SK-N-DZ (cell line): ENCODE measurements at places on chromosomes 12 and 14.

- no peak for DNase-seq
Observed at GRCh38 chr12:98868538-98868937, 223.4 kb downstream of the APAF1 start.

DNA sequence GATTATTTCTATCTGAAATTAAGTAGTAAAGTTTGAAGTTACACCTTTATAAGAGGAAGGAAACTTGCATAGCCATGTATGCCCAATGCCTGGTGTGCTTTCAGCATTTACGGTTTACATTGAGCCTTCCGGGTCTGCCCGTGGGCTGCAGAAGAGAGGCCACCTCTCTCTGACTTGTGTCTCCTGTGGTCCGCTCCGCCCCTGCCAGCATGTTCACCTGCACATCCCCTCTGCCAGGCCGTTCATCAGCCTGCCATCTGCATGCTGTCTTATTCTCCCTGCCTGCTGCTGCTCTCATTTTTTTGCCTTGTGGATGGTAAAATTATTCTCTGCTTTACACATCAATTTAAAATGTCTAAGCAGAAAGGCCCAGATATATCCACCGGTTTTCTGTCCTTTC is 41.5 kb upstream of the DYNC1H1 start:
- DNase-seq, result no peak

GRCh38 chr14:37045340-37046061 is 126.9 kb downstream of the SLC25A21 start:
- no peak for DNase-seq

GRCh38 chr12:50639721-50640120 is 124.2 kb upstream of the ATF1 start:
- no peak for DNase-seq

DNA sequence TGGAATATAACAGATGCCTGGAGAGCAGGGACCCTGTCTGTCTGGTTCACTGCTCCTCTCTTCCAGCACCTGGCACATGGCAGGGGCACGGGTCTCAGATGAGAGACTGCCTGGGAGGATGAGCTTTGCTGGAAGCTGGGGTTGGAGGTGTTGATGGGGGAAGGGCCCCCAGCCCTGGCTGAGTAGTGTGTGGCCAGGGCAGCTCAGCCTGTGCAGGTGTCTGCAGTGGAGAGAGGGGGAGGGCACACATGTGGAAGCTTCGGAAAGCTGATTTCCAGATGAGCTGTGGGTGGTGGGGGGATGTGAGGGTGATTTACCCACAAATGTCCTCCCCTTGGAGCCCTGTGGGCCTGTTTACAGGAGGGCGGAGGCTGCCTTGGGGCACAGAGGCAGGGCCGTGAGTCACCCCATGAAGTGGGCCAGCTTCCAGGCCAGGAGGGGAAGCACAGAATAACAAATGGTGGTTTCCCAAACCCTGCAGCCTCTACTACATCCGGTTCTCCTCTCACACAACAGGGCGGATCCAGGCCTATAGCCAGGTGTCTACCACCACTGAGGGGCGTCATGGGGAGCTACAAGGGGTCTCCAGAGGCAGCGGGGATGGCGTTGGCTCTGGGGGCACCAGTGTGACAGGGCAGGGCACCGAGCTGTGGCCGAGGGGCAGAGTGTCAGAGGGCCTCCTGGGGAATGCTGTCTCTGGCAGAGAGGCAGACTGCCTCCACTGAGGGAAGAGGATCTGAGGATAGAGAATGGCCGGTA is 11.0 kb downstream of the KRT7 start:
- peak; percentile 15 for DNase-seq

DNA sequence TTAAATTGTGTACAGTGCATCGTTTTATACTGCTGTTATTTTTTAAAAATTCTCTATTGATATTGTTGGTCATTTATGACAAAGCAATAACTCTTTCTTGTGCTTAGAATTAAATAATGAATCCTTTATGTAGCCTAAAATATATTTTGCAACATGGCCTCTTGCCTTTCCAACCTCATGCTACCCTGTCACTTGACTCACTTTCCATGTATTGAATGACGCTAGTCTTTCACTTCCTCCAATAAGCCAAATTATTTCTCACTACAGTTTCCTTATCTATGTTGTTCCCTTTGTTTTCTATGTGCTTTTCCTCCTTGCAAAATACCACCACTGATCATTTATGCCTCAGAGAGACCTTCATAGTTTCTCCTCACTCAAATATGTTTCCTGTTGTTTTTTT is 16.3 kb upstream of the EPYC start:
- no peak for DNase-seq

DNA sequence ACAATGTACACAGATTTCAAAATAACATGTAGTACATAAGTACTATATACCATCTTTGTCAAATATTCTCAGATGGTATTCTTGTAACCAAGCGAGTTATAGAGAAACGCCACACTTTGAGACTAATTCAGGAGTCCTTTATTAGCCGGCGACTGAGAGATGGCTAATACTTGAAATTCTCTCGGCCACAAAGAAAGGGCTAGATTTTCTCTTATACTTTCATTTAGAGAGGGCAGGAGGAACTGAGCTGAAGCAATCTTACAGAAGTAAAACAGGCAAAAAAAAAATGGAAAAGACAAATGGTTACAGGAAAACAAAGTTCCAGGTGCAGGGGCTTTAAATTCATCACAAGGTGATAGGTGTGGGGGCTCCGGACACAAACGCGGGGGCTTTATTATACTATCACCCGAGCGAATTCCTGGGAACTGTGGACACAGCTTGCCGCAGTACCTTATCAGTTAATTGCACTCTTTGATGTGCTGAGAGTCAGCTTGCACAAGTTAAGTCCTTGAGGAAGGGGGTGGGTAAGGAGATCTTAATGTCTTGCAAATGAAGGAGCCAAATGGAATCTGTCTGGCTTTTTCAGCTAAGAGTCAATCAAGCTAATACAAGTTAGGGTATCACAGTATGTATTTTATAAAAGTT is 382.3 kb downstream of the KCNH5 start:
- DNase-seq, result no peak

- no peak for DNase-seq
Observed at GRCh38 chr14:90593254-90594040, 196.6 kb downstream of the CALM1 start.

DNA sequence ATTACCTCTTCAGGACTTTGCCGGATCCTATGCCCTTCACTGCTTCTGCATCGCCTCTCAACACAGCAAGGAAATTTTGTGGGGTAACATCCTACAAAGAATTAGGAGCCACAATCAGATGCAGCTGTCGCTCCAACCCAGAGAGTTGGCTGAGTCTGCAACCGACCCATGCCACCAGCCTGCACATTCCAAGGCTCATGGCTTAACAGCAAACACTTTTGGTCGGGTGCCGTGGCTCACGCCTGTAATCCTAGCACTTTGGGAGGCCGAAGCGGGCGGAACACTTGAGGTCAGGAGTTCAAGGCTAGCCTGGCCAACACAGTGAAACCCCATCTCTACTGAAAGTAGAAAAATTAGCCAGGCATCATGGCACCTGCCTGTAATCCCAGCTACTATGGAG is 32.3 kb downstream of the LGMN start:
- DNase-seq, result no peak

GRCh38 chr12:14072987-14073386 is 91.6 kb upstream of the GRIN2B start:
- DNase-seq, result no peak

GRCh38 chr12:38158428-38159091 is 158.0 kb upstream of the ALG10B start:
- no peak for DNase-seq

DNA sequence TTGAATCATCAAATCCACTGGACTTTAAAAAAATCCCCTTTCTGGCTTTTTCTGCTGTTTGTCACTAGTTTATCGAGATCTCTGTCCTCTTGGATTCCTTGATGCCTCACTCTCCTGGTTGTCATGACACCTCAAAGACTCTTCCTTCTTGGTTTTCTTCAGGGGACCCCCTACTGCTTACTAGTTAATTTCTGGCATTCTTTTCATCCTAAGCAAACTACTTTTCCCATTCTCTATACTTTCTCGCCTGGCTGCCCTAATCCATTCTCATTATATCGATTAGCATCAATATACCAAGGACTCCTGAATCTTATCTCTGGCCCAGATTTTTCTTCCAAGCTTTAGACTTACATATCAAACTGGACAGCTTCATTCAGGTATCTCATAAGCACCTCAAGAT is 98.6 kb downstream of the NEDD1 start:
- no peak for DNase-seq

- no peak for DNase-seq
Observed at GRCh38 chr12:120909633-120910298, 5.6 kb upstream of the SPPL3 start.

DNA sequence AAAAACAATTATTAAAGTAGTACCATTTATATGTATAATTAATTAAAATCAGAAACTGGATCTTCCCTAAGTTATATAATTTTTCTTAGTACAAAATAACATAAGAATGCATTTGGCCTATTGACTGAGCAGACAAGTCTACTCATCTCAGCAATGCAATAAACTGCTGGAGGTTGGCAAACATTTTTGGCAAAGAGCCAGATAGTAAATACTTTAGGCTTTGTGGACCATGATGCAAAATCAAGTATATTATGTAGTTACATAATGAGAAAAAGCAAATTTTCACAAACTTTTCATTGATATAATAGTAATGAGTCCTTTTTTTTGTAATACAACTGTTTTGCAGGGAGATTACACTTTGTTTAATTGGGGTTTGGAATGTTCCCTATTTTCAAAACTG is 30.9 kb downstream of the ERGIC2 start:
- no peak for DNase-seq

DNA sequence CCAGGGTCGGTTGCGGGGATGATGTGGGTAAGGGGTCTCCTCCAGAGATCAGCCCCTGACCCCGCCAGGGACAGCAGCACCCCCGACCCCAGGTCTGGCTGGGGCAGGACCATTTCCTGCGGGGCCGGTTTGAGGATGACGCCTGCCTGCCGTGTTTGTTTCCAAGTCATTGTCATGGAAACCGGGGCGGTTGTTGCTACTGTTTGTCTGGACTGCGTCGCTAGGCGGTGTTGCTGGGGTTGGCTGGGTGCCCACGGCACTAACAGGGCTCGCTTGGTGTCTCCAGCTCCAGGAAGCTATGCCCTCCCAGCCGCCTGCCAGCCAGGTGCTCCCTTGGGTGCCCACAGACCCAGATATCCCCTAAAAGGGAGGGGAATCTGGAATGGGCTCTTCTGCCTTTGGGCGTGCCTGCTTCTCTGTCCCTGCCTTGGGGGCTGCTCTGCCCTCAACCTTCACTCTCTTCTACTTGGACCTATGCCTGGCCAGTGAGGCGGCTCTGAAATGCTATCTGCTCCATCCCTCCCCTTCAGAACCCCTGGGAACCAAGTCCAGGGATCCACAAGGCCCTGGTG is 4.7 kb upstream of the CRIP1 start:
- DNase-seq, result peak; percentile 60

- DNase-seq, result no peak
Observed at GRCh38 chr14:67806246-67806645, 10.1 kb downstream of the ZFYVE26 start.

DNA sequence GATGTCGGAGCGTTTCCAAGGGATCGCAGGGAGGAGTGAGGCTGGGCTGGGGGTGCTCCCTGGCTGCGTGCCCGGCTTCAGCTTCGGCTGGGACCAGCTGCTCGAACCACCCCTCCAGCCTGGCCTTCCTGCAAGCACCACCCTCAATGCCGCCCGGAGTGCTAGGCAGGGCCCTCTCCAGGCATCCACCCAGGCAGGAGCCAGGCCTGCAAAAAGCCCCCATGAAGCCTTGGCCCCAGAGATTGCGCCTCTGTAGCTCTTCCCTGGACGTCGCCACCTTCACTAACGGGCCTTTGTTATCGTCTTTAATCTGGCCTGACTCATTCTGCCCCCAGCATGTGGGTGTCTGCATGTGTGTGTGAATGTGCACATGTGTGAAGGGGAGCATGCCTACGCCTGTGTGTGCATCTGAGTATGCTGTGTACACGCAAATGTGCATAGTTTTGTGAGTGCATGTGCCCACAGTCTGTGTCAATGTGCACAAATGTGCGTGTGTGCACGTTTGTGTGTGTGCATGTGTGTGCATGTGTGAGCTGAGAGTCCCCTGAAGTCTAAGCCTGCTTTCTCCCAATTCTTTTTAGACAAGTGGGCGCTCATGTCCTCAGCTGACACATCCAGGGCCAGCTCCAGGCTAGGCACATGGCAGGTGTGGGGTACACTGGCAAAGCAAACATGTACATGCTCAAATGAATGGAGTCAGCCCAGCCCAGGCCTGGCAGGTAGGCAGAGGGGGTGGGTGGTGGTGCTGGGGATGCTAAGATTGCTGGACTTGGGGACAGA is 195.4 kb upstream of the C14orf180 start:
- no peak for DNase-seq

DNA sequence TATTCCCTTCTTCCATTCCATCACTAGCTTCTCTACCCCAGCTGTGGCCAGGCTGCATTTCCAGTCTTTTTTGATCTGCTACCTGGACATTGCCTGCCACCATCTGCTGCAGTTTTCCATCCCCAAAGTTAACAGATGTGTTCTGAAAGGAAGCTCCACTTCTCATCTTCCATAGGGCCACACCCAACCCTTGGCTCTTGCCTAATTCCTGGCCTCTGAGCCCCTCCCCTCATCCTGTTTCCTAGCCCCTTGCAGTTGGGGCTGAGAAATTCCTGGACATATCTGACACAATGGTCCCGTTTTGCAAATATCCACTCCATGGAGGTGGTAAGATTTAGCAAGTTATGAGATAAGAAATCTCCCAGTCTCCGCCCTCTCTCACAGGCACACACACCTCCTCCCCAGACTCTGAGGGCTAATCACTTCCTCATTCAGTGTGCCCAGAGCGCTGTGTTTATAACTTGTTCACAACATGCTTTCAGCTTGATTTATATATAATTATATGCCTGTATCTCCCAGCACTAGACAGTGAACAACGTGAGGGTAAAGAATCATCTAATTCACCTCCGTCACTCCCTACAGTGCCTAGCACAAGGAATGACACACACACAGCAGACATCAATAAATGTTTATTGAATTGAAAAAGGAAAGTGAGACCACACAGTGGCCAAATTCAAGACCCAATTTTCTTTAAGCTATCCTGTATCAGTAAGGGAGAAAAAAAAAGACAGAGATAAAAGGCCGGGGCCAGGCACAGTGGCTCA is 13.4 kb downstream of the SMUG1 start:
- DNase-seq, result no peak

GRCh38 chr14:78022059-78022458 is 148.1 kb upstream of the NRXN3 start:
- peak; percentile 67 for DNase-seq

DNA sequence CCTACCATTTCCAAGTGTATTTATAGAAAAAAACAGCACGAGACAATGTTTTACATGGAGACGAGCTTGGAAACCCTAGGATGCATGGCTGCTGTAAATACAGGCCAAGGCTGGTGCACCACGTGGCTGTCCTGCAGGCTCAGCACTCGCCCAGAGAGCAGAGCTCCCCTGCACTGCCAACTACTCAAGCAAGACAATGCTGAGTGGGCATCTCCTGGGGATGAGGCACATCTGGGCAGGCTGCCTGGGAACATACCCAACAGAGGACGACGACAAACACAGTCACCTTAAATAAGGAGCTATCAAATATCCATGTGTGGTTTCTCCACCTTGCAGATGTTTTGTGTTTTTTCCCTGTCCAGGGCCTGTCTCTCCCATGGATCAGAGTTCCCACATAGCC is 128.3 kb upstream of the PRMT8 start:
- DNase-seq, result no peak
